Cortex of kidney (tissue), 1 donor: ENCODE measurements at places on chromosomes 3 and 15.

DNA sequence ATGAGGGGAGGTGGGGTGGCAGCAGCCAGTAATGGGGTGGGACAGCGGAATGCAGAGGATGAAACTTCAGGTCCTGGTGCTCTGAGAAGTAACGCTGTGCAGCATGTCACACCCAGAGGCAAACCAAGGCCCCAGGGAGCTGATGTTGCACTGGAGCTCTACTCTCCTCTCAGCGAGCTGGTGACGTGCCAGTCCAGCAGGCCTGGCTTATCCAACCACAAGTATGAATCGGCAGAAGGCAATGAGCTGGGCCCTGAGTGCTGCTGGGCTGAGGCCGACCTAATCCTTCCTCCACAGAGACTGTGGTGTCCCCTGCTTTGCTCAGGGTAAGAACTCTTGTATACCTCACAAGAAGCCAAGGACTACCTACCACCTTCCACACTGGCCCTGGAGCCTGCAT is 30.5 kb downstream of the CD86 start:
- no peak for DNase-seq

- DNase-seq = no peak
Measured at GRCh38 chr3:141178551-141178950, 53.1 kb upstream of the PXYLP1 start.

DNA sequence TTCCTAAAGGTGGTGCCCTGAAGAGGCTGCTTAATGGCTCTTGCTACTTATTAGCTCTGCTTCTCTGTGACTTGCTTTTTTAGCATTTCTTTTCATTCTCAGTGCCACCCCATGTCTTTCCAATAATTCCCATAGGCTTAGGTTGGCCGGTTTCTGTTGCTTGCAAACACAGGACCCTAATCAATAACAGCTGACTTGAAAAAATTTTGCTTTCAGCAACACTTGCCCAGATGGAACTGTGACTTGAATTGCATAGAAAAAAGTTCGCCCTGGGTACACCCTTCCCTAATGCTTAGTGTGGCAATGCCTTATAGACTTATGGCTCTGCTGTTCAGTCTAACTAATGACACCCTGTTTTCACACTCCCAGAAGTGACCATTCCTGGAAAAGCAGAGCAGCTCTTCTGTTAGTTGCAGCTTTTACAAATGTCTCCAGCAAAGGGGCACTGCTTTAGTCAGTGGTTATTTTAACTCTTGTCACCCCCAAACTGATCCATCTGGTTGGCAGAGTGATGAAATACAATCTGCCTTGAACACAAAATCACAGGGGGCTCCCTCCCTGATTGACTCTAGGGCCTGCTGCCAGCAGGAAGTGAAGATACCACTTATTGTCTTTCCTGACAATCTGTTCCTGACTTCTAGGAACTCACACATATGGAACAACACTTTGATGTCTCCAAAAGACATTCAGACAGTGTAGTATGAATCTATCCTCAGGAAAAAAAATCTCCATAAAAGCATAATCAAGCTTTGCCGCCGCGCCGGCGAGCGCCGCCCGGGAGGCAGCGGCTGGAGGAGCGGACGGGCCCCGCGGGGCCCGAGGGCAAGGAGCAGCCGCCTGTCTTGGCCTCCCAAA is 9.7 kb upstream of the SLMAP start:
- DNase-seq = no peak

GRCh38 chr3:160796089-160796812 is 40.2 kb downstream of the PPM1L start:
- no peak for DNase-seq

- no peak for DNase-seq
Measured at GRCh38 chr3:9024341-9024740, 61.1 kb upstream of the RAD18 start.

DNA sequence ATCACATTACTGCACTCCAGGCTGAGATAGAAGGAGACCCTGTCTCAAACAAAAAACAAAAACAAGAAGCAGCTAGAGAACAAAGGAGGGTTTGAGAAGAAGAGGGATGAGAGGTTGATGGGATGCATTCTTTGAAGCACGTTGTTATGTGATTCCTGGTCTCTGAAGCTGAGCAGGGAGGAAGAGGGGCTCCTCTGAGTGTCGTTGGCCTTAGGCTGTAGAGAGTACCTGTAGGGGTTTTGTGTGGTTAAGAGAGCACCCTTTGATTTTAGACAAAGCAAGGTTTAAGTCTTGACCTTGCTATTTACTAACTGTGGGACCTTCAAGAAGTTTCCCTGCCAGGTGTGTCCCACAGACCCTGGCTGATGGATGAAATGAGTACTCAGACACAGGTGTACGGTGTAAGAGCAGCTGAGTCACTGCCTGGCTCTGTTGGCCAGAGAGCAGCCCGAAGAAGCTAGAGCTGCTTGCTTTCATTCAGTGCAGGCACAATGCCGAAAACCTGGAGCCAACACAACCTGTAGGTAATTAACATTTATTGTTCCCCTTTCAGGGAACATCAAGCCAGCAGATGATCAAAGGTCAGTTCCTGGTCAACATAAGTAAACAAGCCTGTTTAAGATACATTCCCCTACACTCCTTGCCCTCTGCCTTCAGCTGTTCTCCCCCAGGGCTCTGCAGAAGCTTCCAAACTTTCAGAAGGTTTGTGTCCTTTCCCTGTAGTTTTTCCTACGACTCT is 67.2 kb downstream of the LRRK1 start:
- no peak for DNase-seq

DNA sequence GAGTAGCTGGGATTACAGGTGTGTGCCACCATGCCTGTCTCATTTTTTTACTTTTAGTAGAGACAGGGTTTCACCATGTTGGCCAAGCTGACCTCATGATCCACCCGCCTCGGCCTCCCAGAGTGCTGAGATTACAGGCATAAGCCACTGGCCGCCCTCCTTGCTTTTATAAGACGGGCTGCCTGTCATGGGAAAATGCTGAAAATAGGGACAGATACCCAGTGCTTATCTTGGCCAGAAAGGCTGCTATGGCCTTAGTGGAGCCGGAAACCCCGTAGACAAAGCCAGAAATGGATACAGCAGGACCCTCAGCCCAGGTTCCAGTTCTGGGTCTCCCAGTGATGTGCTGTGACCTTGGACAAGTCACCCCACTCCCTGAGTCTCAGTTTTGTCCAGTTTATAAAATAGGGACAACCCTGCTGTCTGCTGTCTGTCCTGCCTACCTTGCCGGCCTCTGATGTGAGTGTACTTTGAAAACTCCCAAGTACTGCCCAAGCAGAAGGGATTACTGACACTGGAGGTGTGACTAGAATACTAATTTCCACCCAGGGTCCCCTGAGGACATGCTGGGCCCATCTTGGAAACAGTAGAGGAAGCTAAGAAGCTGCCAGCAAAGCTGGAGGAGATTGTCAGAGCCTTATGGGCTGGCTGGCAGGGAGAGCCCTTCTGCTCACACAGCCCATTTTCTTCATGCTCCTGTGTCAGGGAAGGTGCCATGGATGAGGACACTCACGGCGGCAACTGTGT is 59.6 kb downstream of the BDH1 start:
- DNase-seq = no peak

GRCh38 chr3:40780925-40781406 is 256.2 kb downstream of the ZNF621 start:
- DNase-seq = no peak

- DNase-seq = no peak
Measured at GRCh38 chr3:41265011-41265545, 65.8 kb downstream of the CTNNB1 start.

DNA sequence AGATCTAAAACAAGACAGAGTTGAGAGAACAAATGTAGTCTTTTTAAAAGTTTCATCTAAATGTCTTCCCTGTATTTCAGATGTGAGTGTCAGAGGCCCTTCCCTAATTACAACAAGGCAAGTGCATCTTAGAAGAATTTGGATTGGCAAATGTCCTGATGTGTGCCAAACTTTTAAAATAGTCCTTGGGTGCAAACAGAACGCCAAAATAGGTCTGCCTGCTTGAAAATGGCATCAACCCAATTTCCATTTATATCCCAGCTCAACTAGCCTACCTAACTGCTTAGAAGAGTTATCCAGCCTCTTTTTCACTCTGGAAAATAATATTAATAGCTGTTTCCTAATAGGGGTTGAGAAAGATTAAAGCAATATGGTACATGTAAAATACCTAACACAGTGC is 311.8 kb upstream of the ARRDC4 start:
- DNase-seq = no peak
